Inflammatory macrophage treated with lipopolysaccharide for 4 hours (primary cell): ENCODE measurements at places on chromosomes 12 and 14.

GRCh38 chr14:69530095-69530494, 44.6 kb downstream of the CCDC177 start:
- DNase-seq = no peak

DNA sequence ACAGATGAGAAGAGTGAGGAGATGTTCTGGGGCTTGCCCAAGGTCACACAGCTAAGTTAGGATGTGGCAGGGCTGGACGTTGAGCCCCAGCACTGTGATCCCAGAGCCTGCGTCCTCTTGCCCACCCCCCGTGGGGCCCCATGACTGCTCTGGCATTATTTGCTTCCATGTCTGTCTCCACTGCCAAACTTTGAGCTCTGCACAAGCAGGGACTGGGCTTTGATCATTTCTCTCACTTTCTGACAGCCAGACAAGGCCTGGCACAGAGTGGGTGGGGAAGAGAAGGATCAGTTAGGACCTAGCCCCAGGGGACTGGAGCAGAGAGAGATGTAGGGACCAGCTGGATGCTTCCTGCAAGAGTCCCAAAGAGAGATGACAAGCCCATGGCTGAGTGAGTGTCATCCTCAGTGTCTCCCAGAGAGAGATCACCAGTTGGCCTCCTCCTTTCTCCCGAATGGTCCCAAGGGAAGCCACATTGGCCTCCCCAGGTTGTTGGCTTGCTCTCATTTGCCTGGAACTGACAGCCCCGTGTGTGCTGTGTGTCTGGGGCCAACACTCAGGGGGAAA, 126.7 kb upstream of the PWP1 start:
- DNase-seq = no peak

GRCh38 chr12:116933512-116934246, 22.9 kb downstream of the FBXW8 start:
- no peak for DNase-seq

- no peak for DNase-seq
Measured at GRCh38 chr14:22981090-22981875, 1.1 kb downstream of the AJUBA start.

DNA sequence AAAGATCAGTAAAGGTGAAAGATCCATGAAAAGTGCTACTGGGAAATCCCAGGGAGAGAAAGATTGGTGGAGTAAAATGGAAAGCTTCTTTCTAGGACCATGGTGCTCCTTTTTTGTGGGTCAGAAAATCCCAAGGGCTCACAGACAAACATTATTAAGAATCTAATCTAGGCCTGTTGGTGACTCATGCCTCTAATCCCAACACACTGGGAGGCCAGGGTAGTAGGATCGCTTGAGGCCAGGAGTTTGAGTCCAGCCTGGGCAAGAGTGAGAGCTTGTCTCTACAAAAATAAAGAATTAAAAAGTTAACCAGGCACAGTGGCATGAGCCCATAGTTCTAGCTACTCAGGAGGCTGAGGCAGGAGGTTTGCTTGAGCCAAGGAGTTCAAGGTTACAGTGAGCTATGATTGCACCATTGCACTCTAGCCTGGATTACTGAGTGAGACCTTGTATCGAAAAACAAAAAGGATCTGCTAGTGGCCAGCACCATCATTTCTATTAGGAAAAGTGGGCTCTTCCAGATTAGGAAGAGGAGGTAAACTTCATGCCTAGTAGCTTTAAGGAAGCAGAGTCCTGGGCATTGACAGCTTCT, 43.0 kb downstream of the TXNRD1 start:
- no peak for DNase-seq

GRCh38 chr12:72511906-72512305, 239.7 kb downstream of the TRHDE start:
- no peak for DNase-seq

DNA sequence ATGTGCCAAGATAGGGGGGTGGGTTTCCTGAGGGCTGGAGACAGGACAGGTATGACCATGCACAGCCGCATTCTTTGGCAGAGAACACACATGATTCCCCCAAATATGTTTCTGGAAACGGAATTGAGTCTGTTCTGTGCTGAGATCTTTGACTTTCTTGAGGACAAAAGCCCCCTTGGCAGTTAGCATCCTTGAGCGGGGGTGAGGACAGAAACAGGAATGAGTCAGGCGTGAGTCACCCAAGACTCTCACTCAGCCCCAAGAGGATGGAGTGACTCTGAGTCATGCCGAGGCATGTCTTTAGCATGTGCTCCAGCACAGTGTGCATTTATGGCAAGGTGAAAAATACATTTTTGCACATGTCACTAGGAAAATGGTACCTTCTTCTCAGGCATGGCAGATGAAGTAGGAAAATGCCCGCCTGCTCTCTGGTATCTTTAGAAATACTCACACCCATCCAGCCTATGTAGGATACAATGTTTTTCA, 52.1 kb downstream of the DAD1 start:
- peak; percentile 94 for DNase-seq

GRCh38 chr14:64628940-64629408, 75.2 kb upstream of the PLEKHG3 start:
- no peak for DNase-seq

DNA sequence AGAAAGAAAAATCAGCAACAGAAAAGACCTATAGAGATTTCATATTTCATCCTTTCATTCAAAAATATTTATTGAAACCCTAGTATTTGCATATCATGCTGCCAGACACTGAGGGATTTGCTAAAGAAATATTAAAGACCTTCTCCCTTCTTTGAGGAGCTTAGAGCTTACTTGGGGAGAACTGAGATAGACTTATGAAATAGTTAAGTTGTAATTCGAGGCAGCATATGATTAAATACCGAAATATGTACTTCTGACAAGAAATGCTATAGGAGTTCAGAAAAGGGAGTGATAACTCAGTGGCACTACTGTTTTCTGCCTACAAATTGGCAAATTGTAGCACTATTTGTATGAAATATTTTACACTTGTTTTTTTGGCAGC, 59.1 kb downstream of the PLXNC1 start:
- DNase-seq = no peak

DNA sequence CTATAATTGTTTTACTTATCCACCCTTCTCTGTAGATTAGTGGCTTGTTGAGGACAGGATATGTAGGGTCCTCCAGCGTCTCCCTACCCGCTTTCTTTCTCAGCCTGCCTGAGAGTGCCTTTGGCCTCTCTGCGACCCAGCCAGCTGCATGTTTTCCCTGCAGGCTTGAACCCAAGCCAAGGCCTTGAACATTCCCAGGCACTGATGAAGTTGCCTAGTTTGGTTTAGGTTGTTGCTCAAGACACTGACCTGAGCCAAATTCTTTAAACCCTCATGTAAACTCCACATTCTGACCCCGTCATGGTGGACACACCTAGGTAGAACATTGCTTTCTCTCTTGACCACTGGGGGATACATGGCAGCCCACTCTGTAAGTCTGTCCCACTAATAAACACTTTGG, 33.4 kb upstream of the TXNRD1 start:
- DNase-seq = no peak
